Prostate gland (tissue), 2 donors: ENCODE measurements at places on chromosomes 4 and X.

DNA sequence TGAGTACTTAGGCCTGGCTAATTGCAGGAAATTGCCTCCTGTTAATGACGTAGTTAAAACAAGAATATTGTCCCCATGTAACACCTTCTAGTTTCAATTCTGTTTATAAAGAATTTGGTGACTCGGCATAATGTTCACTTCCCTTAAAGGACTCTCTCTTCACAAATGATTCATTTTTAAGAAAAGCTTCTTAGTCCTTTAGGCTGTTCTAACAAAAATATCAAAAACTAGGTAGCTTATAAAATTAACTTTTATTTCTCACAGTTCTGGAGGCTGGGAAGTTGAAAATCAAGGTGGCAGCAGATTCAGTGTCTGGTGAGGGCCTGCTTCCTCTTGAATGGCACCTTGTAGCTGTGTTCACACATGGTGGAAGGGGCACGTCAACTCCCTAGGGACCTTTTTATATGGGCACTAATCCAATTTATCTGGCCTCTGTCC is 23.8 kb downstream of the COL25A1 start:
- no peak for DNase-seq

DNA sequence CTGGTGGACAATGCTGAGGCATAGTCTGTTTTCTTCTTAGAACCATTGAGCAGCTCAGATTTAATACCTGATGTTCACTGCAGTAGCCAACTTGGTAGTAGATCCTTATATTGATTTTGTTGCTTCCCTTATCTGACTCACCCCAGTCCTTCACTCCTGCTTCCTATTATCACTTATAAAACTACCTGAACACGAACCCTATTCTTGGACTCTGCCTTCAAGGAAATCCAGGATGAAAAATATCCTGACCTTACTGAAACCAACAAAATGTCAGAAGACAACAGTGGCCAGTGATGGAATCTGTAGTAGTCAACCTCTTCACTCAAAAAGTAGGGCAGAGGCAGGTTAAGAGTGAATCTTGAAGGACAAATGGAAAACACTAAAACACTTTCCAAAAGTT is 98.1 kb downstream of the CPEB2 start:
- DNase-seq: no peak

DNA sequence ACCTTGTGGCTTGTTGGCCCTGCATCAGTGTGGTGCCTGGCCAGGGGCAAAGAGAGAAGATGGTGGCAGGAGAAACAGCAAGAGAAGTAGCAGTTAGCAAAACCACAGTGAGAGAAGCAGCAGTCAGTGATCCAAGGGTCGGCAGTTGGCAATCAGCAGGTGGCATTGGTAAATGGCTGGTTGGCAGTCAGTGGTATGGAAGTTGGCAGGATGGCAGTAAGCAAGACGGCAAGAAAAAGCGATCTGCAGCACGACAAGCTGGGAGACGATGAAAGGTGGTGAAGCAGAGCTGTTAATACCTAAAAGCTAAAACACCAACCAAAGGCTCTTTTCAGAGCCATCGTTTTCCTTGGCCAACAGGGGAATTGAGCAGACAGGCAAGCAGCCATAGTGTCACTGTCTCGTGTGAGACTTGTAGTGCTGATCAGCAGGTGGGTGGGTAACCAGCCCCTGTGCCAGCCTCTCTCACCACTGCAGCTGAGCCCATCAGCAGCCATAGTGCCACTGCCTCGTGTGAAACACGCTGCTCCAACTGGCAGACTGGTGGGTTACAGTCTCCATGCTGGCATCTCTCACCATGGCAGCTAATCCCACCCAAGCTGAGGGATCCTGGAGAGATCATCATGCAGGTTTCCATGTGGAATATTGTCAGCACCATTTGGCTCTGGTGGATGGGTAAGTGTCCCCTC is 2078.4 kb downstream of the PCDH7 start:
- DNase-seq: no peak

- no peak for DNase-seq
Observed at GRCh38 chr4:37799941-37800554, 26.4 kb upstream of the PGM2 start.

DNA sequence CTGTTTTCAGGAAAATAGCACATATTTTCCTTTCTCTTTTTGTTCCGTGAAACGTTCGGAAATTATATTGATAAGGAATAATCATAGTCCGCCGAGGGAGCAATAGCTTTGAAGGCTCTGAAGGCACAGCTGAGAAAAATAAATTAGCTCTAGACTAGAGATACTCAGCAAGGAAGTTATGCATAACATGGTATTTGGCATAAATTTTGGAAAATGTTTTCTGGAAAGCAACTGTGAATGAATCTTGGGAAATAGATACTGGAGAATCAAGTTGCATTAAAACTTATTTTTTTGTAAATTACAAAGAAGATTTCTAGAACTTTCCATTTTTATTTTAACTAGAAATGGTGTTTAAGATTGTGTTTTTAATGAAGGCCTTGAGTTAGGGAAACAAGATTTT is 92.4 kb downstream of the HPRT1 start:
- no peak for DNase-seq

DNA sequence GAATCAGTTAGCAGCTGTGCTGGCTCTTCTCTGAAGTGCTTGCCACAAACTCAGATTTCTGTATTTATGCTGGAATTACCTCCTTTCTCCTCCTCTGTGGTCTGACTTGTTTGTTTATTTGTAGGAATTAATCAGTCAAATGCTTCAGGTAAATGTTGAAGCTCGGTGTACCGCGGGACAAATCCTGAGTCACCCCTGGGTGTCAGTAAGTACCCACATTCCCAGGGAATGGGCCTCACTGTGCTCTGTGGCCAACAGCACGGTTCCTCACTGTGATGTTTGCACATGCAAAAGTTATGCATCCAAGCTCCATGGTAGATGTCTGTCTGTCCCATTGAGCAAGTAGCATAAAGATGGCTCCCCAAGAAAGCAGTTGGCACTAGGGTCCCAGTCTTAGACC is 169.9 kb downstream of the DCLK2 start:
- DNase-seq: no peak

GRCh38 chr4:110480031-110480549 is 4.1 kb downstream of the ENPEP start:
- no peak for DNase-seq
